ENCODE measurements at places on chromosomes 5 and 9. TPM values are rescaled to one million over a fixed set of nuclear protein-coding genes. Genes with fewer than 3 reads are reported as not detected.

Gene PRSS3
- total RNA-seq, result 1.2 TPM

Gene GDA
- 21.6 TPM for total RNA-seq

Gene GALNT12
- total RNA-seq, result 0.82 TPM

Gene GHR
- total RNA-seq, result 1.6 TPM

Gene SLC6A7
- total RNA-seq, result 2.9 TPM

Gene COL27A1
- total RNA-seq, result 0.41 TPM

Gene FCHO2
- 59.9 TPM for total RNA-seq

Gene GZMA
- total RNA-seq, result 0.41 TPM

Gene SPINK5
- not detected for total RNA-seq

Gene PCDHGA4
- total RNA-seq, result 5.7 TPM

Gene IL3
- total RNA-seq, result not detected

Gene AGPAT2
- 1.2 TPM for total RNA-seq

Gene FRRS1L
- total RNA-seq, result 66.9 TPM

Gene CAVIN4
- total RNA-seq, result 14.7 TPM

Gene ZNF366
- 0.82 TPM for total RNA-seq

Gene AK1
- 25.7 TPM for total RNA-seq

- DNase-seq, result no peak
Observed at GRCh38 chr5:172079876-172080275, 73.4 kb upstream of the FBXW11 start.

DNA sequence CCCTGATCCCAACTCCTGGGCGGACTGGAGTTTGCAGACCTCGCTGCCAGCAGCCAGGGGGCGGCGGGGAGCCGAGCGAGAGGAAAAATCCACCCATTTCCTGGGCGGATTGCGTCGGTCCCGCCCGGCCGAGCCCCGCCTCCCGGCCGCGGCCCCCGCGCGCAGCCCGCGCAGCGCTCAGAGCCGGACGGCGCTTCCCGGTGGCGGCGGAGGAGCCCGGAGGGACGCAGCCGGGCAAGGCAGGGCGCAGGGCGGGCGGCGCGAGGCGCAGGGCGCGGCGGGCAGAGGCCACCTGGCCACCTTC is at the start of gene OLFM1:
Gene OLFM1 (plus strand): TSS at position 180 of the 304 bp plus-strand sequence. CDS start 322 bp downstream, outside the sequence.
- DNase-seq, result peak; percentile 80

GRCh38 chr5:113427871-113428574 is 6.8 kb downstream of the TSSK1B start:
- no peak for DNase-seq

DNA sequence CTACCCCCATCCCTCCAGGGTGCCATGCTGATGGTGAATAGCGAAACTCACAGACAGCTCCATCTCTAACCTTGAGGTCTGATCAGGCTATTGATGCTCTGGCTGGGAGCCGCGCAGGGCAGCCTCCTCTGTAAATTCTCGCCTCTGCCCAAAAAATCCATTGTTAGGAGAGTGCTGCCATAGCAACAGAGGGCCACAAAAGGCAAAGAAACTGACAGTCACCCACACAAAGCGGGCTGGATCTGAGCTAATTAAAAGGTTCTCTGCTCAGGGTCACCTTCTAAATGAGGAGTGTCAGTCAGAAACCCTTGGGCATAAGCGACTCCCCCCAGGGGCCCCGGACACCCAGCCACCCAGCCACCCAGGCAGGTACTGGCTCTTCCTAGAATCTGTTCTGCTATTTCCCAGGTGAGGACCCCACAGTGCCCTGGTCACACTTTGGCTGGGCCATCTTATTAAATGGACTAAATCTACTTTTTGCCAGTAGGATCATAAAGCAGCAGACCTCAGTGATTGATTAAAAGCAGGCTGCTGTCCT is 126.7 kb downstream of the MED10 start:
- no peak for DNase-seq

DNA sequence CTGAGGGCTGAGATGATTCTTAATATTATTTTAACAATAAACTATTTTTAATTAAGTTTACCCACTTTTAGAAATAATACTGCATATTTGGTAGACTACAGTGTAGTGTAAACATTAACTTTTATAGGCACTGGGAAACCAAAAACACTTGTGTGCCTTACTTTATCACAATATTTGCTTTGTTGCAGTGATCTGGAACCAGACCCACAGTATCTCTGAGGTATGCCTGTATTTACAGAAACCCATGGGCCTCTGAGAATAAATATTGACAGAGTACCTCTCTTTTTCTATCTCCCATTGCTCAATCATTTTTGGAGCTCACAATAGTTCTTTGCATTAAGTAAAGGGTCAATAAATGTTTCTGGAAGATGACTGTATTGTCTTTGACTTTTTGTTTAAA is 73.3 kb downstream of the SLCO4C1 start:
- DNase-seq, result no peak

GRCh38 chr9:6133346-6134063 is 82.1 kb upstream of the IL33 start:
- no peak for DNase-seq

- DNase-seq, result no peak
Observed at GRCh38 chr9:70255486-70255885, 3.3 kb upstream of the SMC5 start.

GRCh38 chr5:156834916-156835315 is 15.2 kb upstream of the PPP1R2B start:
- no peak for DNase-seq

GRCh38 chr9:115393976-115394775 is 276.2 kb upstream of the TNC start:
- no peak for DNase-seq

DNA sequence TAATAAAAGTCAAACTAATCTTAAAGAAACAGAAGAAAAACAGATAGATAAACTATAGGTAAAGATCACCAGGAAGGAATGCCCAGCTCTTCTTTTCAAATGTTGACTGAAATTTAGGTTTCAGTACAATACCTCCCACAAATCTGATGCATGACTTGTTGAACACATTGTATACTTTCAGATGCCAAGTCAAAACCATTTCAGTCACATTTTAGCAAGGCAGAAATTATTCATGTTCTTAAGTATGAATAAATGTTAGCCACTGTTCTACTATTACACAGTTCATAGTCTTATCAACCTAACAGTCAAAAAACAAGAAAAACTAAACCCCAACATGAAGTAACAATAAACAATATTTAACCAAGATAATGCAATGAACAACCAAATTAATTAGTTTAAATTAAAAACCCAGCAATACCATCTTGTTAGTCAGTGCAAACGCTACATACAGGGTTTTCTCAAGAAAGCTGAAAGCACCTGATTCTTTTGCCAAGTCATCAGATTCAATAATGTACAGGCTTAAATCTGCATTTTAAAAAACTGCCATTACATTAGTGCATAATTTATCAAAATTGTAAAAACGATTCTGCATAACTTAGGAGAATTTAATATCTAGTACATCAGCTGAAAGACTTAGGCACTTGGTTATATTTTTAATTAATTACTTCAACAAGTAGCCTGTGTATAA is 20.0 kb upstream of the PDCL start:
- DNase-seq, result no peak

DNA sequence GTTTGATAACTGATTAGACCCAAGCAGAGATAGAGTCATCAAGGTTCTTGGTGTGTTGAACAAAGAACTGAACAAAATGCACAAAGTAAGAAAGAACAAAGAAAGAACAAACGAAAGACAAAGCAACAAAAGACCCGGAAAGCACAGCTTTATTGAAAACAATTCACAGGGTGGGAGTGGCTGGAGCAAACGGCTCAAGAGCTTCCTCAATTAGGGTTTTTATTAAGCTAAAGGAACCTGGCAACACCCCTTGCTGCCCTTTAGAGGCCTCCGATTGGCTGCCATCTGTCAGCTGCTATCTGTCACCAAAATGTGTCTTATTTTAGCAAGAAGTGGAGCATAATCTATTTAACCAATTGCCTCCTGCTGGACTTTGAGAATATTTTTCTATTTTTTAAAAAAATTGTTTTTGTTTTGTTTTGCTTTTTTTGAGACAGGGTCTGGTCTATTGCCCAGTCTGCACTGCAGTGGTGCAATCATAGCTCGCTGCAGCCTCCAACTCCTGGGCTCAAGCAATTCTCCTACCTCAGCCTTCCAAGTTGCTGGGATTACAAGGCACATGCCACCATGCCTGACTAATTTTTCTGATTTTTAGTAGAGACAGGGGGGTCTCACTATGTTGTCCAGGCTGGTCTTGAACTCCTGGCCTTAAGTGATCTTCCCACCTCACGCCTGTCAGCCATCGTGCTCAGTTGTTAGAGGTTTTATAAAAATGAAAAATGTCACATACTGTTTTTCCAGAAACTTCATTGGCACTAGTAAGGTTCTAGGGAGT is 7.7 kb upstream of the ABO start:
- no peak for DNase-seq

GRCh38 chr5:66179297-66180051 is 35.4 kb downstream of the SREK1 start:
- DNase-seq, result no peak

GRCh38 chr5:163339148-163339547 is 98.2 kb upstream of the CCNG1 start:
- no peak for DNase-seq

GRCh38 chr5:113293975-113294310 is 140.8 kb downstream of the TSSK1B start:
- no peak for DNase-seq

- DNase-seq, result no peak
Observed at GRCh38 chr5:119382169-119382568, 26.4 kb downstream of the TNFAIP8 start.

DNA sequence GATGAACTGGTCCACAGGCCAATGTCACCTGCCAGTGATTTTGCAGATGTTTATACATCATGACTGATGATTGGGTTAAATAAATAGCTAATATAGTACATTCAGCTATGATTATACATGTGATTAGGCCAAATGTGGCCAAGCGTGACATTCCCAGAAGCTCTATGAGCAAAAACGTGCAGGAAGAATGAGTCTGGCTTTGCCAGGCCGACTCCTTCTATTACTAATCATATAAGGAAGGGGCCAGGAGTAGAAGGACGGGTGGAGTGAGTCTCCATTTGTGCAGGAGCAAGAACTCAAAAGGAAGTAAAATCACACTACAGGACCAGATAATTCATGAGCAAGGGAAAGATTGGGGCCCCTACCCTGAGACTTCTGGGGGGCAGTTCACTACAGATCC is 178.2 kb downstream of the ROR2 start:
- DNase-seq, result no peak

DNA sequence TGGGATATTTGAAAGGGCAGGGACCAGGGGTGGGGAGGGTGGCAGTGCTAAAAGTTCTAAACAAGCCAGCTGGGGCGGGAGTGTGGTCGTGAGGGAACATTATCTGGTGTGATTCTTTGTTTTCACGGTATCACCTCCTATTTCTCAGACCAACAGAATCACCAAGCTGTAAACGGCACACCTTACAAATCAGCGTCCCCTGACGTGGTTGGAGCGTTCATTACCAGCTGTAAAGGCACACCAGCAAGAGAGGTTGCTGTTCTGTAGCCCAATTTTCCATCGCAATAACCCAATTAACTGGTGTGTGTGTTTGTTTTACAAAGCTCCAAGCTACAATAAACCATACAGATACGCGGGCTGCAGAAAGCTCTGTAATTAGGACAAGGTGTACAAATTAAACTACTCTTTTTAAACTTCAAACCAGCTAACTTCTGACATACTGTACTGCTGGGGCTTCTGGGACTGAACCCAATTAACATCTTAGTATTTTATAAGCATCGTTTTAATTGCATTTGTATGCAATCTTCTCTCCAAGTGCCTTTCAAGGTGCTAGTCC is 303.6 kb upstream of the CLINT1 start:
- DNase-seq, result no peak

DNA sequence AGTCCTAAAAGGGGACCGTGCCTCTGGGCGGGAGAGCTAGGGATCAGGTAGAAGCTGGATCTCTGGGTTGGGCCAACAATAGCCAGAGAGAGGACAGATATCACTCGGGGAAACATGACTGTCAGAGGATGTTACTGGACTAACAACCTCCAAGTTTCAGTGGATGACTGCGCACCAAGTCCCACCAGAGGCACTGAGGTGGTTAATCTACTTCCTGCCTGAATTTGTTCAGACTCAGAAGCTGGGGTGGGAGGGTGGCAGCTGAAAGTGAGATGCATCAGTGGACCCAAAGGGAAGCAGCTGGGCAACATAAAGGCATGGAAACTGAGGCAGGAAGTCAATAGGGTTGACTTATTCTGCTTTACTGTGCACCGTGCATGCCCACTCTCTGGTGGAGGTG is 130.1 kb upstream of the SLC44A1 start:
- no peak for DNase-seq

DNA sequence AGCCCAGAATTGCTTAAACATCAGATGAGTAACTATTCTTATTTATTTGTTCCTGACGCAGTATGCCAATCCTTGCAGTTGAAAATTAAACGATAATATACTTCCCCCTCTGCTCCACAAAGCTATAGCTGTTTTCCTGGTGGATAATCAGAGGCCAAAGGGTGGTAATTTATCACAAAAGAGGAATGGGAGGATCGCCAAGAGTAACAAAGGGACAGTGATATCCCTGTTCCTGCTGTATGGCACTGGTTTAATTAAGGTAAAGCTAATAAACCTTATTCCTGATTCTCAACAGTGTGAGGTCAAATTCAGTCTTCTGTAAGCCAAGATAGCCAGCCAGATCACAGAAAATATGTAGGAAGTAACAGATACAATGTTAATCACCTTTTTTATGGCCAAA is 33.4 kb upstream of the PTGER4 start:
- no peak for DNase-seq

GRCh38 chr5:142385194-142385593 is 60.4 kb upstream of the SPRY4 start:
- no peak for DNase-seq

- no peak for DNase-seq
Observed at GRCh38 chr5:143354025-143354424, 49.5 kb downstream of the NR3C1 start.

DNA sequence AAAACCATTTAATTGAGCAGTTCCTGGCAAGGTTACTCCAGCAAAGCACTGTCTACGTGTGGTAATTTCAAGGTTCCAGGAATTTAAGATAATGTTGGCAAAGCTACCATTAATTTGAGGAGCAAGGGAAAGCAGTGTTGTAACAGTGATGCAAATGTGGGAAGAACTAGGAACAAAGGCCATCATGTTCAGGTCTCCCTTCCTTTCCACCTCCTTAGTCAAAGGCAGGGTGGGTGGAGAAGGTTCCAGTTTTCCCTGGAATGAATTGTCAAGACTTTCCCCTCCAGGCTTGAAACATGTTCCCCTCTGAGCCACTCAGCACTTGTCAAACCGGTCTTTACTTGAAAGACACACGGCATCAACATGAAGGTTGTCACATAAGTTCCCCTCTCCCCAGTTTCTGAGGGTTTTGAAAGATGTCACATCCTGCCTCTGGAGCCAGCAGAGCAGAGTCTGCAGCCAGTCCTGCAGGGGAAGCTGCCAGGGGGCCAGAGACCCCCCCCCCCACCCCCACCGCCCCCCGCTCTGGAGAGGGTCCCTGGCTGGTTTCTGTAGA is 226.0 kb downstream of the GAS1 start:
- no peak for DNase-seq

- DNase-seq, result no peak
Observed at GRCh38 chr5:79305706-79306105, 69.8 kb downstream of the JMY start.

GRCh38 chr9:2138646-2139045 is 123.5 kb downstream of the SMARCA2 start:
- DNase-seq, result no peak

Measured in frontal cortex (tissue), 4 donors.